ENCODE measurements at places on chromosomes 3 and 15. TPM values are rescaled to one million over a fixed set of nuclear protein-coding genes. Genes with fewer than 3 reads are reported as not detected.

Gene C3orf20
- total RNA-seq, result not detected

Gene NR2E3
- total RNA-seq, result not detected

Gene NSMCE3
- total RNA-seq, result 6.2 TPM

Gene APBA2
- total RNA-seq, result 3.8 TPM

Gene CPLX3
- total RNA-seq, result not detected

Gene MED12L
- 0.44 TPM for total RNA-seq

Gene UCN2
- 0.32 TPM for total RNA-seq

Gene STRIT1
- total RNA-seq, result not detected

Gene KBTBD8
- 5.8 TPM for total RNA-seq

Gene LTK
- total RNA-seq, result 25.9 TPM

Gene CYP19A1
- 0.95 TPM for total RNA-seq

Gene ILDR1
- 8.3 TPM for total RNA-seq

Gene MKRN3
- 0.41 TPM for total RNA-seq

Gene DIS3L
- 29.2 TPM for total RNA-seq

Gene SOX2
- 4.0 TPM for total RNA-seq

Gene BDH1
- 12.4 TPM for total RNA-seq

Gene EFCC1
- total RNA-seq, result 12.1 TPM

Gene ADAMTSL3
- 26.4 TPM for total RNA-seq

Gene SUCLG2
- total RNA-seq, result 50.7 TPM

Gene CCDC80
- 148 TPM for total RNA-seq

Gene BLM
- 2.0 TPM for total RNA-seq

Gene SEMA3B
- 77.6 TPM for total RNA-seq

Gene THBS1
- total RNA-seq, result 226 TPM

Gene POTEB2
- not detected for total RNA-seq

Gene SCN10A
- total RNA-seq, result not detected

Gene ACAP2
- total RNA-seq, result 68.9 TPM

Gene SYNPR
- total RNA-seq, result not detected

Gene DGKG
- 5.7 TPM for total RNA-seq

Gene U2SURP
- 74.0 TPM for total RNA-seq
